ENCODE measurements at places on chromosomes 11 and 22. TPM values are rescaled to one million over a fixed set of nuclear protein-coding genes. Genes with fewer than 3 reads are reported as not detected.

The JAM3 gene
- total RNA-seq: 6.1 TPM

The KRTAP5-7 gene
- total RNA-seq: not detected

The NRXN2 gene
- 0.12 TPM for total RNA-seq

The SYT12 gene
- 0.81 TPM for total RNA-seq

The SLC25A17 gene
- total RNA-seq: 52.6 TPM

The NAP1L4 gene
- 120 TPM for total RNA-seq

The CCDC15 gene
- total RNA-seq: 7.6 TPM

The CHRNA10 gene
- total RNA-seq: 0.86 TPM

The SEZ6L gene
- total RNA-seq: not detected

The GLB1L3 gene
- not detected for total RNA-seq

The PNPLA5 gene
- 0.05 TPM for total RNA-seq

The PATE2 gene
- total RNA-seq: not detected

GRCh38 chr11:57387289-57388030 is 3.0 kb downstream of the PRG2 start:
- peak; percentile 23 for DNase-seq

GRCh38 chr11:66542362-66542761 is 3.5 kb downstream of the ZDHHC24 start:
- no peak for DNase-seq

DNA sequence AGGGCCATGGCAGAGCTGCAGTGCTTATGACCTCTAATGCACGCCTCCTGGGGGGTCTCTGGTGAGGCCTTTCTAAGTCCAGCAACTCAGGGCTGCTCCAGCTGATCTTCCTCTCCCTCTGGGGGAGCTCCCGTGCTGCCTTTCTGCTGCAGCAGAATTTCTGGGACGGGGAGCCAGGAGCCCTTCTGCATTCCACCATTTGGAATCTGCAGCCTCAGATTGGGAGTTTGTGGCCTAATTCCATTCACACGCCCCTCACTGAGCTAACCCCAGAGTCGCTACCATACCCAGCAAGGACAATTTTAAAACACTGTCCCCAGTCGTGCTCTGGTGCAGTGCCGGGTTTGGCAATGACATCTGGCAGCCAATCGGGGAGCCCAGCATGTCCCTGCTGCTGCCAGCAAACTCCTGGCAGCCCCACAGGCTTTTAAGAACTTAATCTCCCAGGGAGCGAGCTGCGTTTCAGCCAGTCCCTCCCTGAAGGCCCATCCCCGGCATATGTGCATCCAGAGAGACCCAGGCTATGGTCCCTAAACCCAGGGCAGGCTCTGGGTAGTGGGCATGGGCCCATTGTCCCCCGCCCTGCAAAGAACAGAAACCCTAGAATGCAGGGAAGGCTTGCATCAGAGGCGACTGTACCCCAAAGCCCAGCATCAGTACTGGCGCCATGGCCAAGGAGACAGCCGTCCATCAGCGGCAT is 4.7 kb downstream of the SHANK2 start:
- DNase-seq: no peak

- DNase-seq: no peak
Observed at GRCh38 chr22:19595532-19595931, 71.3 kb upstream of the CLDN5 start.

DNA sequence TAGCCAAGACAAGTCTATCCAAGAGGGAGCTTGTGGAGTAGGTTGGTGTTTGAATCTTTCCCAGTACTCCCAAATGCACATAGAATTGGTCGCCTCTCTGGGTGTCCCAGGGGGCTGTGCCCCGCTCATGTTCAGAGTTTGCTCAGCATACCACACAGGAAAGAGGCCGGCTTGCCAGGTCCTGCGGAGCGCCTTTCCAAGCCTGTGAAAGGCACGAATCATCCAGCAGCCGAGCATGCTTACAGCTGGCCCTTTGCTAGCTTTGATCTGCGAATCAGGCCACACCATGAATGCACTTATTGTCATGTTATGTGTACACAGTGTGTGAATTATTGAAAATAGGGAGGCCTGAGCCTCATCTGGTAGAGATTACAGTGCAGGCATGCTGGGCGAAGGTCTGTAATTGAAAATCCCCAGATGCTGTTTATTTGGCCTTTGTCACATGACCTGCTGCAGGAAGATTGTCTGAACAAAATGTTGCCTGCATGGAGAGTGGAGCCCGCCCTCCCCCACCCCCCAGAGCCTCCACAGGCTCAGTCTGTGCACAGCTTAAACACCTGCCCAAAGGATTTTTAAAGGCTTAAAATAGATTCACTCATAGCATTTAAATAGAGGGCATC is 163.3 kb upstream of the RASSF10 start:
- DNase-seq: no peak

DNA sequence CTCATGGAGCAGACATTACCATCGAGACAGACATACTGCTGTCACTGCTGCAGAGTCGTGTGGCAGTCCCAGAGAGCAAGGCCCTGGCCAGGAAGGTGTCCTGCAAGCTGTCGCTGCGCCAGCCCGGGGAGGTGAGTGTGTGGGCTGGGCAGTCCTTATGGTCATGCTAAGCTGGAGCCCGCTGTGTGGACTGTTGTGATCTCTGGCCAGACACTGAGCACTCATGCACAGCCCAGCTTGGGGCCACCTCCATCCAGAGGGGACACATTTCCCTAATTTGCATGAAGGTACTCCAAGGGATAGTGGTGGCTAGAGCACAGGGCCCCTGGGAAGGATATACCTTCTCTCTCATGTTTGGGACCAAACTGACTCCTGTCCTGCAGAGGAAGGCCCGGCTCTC is 9.6 kb downstream of the ANKK1 start:
- no peak for DNase-seq

Data from M059J (cell line).